Stimulated activated CD4-positive, alpha-beta T cell treated with anti-CD3 and anti-CD28 coated beads, Interleukin-4, amount 100 ng/mL, for 1 hour (primary cell): ENCODE measurements at places on chromosomes 7 and 10.

DNA sequence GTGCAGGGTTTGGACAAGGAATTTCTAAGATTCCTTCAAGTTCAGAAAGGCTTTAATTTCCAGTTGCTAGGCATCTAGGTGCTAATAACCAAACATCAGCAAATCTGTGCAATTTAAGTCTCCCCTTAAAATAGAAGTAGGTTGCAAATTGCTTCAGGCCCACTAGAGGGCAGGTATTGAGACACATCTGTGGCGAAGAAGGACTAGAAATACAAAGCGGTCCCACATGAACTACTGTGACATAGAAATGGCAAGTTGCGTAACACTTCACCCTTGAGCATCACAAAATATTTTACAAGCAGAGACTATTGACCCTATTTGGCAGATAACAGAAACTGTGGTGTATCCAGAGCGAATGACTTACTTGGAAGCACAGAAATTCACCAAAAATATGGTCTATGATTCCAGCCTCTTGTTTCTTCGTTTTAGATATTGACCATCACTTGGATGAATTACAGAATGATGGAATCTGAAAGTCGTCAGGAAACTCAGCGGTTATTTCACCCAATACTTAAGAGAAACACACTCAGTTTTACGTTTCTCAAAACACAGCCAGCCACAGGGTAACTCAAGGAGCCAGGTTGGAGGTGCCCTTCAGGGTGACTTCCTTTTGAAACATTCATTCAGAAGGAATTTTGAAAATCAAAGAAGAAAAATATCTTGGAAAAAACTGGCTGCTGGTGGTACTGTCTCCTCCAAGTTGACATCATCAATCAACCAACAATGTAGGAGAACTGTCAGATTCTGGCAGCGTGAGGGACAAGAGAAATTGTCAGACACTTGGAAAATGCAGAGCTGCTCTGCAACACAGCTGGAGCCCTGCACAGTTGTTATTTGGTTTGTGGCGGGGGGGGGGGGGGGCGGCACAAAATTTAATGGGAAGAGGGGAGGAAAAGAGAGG, 256.3 kb upstream of the MINDY3 start:
- DNase-seq = no peak

DNA sequence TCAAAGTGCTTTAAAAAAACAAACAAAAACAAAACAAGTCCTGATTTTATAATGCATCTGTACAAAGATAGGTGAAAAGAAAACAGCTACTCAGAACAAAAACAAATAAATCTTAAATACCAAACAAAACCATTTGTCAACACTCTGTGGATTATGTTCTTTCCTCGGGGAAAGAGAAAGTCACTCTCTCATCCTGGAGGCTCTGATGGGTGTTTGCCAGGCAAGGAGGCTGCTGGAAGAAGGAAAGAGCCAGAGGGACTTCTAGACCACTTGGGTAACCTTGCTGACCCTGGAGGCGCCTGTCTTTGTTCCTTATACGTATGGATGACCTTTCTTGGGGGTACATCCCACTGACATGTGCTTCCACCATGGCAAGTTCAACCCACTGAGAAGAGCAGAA, 92.8 kb downstream of the ZRANB1 start:
- DNase-seq = no peak

GRCh38 chr10:89283936-89284475, 17.8 kb upstream of the IFIT2 start:
- DNase-seq = no peak

DNA sequence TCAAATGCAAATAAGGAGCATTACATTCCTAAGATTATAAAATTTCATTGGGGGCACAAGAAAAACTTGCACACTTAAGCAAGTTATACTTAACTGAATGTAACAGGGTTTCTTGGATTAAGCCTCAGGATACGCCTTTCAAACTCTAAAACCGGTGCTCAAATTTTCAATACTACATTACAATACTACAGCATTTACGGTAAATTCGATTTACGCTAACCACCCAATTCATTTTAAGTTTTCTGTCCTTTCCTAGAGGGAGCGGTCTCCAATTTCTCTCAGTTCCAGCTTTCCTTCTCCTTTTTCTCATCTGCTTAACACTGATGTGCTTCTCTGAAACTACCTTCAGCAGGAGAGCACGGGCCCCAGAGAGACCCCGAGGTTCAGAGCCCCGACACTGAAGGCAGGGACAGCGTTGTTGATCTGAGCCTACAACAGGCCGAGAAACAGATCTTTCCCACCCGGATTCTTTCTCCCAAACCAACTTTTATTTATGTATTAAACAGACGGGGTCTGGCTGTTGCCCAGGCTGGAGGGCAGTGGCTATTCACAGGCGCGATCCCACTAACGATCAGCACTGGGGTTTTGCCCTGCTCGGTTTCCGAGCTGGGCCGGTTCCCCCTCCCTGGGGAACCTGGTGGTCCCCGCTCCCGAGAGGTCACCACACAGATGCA, 798 bp downstream of the ZNF425 start:
- DNase-seq = no peak

DNA sequence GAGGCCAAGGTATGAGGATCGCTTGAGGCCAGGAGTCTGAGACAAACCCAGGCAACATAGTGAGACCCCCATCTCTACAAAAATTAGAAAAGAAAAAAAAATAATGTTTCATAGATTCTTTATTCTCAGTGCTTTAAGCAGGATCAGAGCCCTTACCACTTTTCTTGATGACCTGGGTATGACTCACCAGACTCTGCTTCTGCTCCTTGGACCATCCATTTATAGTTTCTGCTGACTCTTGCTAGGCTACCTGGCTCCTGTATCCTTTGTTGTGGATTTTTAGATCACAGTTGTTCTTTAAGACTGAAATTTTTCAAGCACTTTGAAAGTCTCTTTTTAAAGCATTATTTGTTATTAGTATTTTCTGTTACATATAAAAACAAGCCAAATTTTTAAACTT, 411.1 kb downstream of the GFRA1 start:
- no peak for DNase-seq

DNA sequence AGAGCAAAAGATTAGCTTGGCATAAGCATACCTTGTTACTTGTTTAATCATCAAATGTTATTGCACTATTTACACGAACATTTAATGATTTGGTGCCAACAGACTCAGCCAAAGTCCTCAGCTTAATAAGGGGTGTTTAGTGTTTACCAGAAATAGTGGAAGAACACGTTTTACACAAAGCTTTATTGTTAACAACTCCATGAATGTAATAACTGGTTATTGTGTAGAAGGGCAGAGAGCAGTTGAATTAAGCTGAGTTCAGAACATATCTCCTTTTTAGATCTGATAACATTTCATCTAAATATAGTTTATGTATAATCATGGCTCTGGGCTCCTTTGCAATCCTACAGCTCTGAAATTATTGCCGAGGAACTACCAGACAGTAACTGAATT, 99.1 kb downstream of the CABCOCO1 start:
- DNase-seq = no peak

DNA sequence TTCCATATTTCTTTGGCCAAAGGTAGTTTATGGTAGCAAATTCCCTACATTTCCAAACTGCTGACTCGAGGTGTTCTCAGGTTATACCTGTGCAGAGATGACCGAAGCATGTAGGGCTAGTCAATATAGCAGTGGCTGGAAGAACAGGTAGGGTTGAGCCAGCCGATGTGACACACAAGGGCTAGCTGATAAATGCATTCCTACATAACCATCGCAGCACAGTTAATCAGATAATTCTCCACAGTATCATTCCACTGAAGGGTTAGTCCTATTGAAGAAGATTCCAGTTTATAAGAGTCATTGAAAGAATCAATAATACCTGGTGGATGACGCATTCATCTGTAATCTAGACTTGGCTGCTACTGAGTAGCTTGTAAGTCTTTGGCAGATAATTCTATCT, 220.0 kb downstream of the KIF20B start:
- DNase-seq = no peak

DNA sequence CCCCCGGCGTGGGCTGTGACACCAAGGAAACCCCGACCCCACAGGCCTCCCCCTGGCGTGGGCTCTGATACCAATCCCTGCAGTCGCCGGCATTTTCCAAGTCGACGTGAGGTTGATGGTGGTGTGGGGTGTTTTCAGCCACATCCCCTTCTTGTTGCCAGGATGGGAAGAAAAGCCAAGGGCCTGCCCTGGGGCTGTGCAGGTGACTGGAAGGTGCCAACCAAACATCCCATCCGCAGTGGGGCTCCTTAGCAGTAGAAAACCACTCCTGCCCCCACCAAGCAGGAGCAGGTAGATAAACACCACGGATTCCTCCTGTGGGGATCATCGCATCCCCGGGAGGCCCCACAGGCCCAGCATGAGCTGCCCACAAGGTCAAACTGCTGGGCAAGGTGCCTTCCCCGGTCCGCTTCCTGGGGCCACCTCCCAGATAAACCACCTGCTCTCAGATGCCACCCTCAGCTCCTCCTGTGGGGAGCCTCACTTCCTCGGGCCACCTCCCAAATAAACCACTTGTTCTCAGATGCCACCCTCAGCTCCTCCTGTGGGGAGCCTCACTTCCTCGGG, 88.5 kb upstream of the DIP2C start:
- DNase-seq = no peak

DNA sequence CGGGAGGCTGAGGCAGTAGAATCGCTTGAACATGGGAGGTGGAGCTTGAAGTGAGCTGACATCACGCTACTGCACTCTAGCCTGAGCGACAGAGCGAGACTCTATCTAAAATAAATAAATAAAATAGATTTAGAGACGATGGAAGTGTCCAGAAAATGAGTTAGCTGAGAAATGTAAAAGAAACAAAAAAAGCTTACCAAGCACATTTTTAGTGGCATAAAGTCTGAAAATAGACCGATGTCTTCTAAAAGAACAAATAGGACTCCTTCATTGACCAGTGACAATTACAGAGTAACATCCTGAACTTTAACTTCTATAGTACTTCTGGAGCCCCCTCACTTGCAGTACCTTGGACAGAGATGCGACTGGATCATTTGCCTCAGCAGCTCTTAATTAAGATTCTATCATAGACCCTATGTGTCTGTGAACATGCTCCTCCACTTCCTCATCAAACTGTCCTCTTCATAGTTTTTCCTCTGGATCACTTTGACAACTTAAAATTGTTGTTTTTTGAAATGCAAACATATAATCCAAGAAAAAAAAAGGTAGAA, 25.2 kb upstream of the SRPK2 start:
- no peak for DNase-seq

DNA sequence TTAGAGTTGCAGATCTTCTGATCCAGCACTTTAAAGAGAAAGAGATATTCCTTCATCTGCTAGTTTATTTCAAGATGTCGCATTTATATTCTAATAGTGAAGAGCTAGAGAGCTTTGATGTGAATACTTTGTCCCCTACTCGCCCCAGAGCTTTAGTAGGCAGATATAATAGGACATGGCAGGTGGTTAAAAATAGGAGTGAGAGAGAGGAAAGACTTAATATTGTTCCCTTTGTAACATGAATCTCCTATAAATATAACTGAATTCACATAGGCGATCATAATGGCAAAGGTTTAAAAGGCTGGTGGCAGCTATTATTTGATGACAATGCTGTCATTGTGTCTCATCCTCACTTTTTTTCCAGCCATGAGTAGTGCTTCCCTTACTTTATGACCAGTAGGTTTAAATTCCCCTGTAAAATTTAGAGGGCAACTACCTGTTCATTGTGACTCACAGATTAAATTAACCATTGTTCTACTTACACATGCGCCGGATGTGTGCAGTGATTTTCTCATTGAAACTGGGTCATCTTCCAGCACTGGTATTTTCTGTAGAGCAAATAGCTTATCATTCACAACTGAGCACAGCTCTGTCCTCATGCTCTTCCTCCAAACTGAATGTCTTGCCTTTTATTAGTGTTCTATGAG, 906.7 kb upstream of the CELF2 start:
- no peak for DNase-seq

DNA sequence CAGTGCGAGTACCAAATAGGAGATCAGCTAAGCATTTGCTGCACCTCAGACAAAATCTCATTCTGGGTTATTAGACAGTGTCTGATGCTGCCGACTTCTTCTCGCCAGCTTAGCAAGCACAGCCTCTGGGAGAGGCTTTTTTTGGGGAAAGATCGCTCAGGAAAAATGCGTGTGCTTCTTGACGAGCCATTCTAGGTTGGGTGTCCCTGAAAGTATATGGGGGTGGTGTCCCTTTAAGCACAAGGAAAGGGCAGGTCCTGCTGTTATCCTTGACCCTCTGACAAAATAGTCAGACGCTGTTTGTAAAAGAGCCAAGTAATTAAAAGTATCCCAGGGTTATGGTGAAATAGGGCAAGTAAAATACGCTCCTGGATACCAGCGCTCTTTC, 540.1 kb upstream of the FZD8 start:
- DNase-seq = no peak
